Activated CD4-positive, alpha-beta T cell treated with anti-CD3 and anti-CD28 coated beads, Interleukin-2, amount 50 U/mL, for 4 hours (primary cell): ENCODE measurements at places on chromosomes 7 and 10.

- DNase-seq = no peak
These were observed 121.3 kb downstream of the AVL9 start for GRCh38 chr7:32616625-32617024.

DNA sequence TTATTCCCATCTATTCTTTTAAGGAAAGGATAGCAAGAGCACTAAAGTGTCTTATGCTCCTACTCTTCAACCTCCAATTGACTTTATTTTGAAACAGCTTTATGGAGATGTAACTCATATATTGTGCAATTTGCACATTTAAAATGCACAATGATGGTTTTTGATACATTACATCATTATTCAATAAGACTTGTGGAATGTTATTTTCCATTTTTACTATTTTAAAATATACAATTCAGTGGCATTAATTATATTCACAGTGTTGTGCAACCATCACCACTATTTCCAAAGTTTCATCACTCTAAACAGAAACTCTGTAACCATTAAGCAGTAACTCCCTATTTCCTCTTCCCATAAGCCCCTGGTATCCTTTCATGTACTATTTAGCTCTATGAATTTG is 489.8 kb downstream of the NEBL start:
- no peak for DNase-seq

- no peak for DNase-seq
These were observed 8.6 kb downstream of the POLD2 start for GRCh38 chr7:44114586-44115310.

DNA sequence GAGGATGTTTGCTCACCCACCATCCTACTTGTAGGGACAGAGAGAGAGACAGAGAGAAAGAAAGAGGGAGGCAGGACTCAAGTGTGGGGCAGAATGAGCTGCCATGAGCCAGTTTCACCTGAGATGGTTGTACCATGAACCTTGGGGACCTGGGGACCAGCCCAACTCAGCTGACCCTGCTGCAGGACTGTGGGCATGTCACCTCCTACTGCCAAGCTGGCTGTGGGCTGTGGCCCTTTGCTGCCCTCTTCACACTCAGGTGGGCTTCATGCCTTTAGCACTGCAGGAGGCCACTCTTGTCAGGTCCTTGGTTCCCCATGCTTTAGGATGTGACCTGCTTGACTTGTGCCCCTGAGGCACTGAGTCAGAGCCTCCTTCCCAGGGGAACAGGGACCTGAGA is 108.2 kb upstream of the PCBD1 start:
- no peak for DNase-seq

- DNase-seq = no peak
These were observed 102.4 kb downstream of the USP6NL start for GRCh38 chr10:11509036-11509435.

DNA sequence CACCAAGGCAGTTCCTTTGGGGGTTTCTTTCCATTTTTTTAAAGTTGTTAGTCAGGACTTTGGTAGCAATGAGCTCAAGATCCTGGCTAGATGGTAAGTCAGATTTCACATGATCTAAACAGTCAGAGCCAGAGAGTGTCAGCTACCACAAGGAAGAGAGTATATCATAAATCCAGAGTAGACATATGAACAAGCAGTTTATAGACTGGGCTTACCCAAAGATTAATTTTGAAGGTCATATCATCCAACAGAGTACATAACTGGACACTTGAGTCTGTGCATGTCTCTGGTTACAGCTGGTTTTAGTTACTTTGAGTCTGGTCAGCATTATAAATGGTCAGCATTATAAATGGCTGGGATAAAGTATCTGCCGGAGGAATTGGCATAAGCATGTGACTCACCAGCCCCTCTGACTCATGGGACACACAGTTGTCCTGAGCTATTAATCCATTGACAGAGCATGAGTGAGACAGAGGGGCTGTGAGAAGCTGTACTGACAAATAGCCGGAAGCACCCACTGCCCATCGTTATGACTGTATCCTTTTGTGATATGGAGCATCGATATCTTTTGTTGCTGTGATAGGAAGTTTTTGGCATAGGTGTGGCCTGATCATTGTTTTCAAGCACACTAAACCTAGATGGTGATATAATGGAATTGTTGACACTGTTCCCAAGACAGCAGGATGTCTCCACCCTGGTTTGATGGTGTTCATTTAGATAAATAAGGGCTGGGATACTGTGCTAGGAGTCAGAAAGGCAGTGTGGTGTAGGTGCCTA is 19.3 kb downstream of the PPP1R3C start:
- no peak for DNase-seq

GRCh38 chr7:33050535-33051318 is 11.8 kb downstream of the NT5C3A start:
- peak; percentile 6 for DNase-seq

GRCh38 chr10:110730345-110731050 is 86.4 kb downstream of the RBM20 start:
- DNase-seq = no peak

- DNase-seq = no peak
These were observed 19.5 kb upstream of the ITGB8 start for GRCh38 chr7:20310963-20311742.

GRCh38 chr7:66083677-66084076 is 8.1 kb downstream of the ASL start:
- DNase-seq = no peak

DNA sequence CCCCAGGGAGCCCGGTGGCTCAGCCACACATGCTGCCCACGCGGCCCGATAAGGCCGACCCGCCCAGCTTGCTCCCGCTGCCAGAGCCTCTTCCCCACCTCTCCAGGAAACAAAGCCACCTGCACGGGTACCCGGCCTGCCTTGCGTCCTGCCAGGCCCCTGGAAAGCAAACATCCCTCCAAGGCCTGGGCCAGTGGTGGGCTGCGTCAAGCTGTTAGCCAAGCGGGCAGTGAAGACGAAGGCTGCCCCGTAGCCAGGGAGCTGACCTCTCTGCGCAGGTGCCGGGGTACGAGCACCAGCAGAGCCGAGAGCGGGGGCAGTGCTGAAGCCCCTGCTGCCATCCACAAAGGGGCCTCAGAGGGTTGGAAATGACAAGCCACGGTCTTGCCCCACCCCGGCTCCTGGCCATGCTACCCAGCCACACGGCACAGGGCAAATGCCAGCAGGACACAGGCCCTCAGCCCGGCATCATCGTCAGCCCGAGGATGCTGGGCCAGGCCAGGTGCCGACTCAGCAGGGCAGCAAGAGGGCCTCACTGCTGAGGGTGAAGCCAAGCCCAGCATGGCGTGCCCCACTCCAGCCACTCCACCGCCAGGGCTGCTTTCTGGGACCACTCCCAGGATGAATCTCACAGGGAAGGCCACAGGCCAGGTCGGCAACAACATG is 140.0 kb downstream of the PTPRN2 start:
- no peak for DNase-seq

DNA sequence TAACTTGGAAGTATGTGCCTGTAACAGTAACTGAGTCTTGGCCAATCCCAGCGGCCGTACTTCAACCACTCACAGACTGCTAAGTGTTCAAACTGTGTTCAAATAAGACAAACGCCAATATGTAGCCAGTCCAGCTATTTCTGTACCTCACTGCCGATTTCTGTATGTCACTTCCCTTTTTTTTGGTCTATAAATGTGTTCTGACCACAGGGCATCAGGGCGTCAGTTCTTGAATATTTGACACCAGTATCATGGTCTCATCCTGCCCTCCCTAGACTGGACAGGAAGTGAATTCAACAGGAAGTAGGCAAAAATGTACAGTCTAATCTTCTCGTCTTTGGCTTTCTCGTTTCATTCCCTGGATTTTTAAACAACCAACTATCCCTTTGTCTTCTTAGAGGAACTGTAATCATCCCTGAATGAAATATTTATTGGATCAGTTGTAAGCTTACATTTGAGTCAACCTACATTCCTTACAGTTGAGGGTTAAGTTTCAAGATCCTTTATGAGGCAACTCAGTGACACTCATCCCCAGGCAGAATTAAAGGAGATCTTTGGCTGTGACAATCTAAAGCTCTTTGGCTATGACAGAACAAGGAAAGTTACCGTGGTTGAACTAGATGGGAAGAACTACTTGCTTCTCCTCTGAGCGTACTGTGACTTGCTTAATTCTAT is 232.7 kb downstream of the NSUN6 start:
- no peak for DNase-seq
